Occipital lobe (tissue), 3 donors: ENCODE measurements at places on chromosomes 13 and 19.

- DNase-seq = no peak
Observed at GRCh38 chr13:24264976-24265375, 44.4 kb upstream of the C1QTNF9 start.

GRCh38 chr13:73767191-73767741 lies 366.9 kb downstream of the KLF12 start:
- DNase-seq = no peak

DNA sequence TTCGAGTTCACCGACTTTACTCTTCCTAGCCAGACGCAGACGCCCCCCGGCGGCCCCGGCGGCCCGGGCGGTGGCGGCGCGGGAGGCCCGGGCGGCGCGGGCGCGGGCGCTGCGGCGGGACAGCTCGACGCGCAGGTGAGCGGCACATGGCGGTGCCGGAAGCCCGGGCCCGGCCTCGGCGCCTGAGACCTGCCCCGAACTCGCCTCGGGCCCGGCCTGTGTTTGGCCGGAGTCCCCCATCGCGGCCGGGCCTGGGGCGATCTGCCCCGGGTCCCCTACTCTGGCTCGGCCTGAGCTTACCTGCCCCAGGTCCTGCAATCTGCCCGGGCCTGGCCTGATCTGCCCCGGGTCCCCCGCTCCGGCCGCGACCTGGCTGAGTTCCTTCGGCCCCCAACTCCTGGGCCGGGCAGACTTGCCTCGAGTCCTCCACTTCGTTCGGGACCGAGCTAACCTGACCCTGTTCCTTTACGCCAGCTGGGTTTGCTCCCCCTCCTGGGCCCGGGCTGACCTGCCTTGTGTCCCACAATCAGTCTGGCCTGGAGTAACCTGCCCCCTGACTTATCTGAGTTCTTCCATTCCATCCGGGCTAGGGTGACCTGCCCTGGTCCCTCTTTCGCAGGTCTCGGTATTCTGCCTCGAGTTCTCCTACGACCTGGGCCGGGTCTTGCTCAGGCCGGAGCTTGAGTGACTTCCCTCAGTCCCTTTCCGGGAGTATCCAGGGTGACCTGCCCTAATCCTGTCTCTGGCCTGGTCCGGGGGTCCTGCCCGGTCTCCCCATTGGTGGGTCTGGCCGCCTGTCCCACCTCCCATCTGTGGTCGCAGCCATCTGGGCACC lies 764 bp downstream of the UPF1 start:
- no peak for DNase-seq

- no peak for DNase-seq
Observed at GRCh38 chr13:106433066-106433465, 102.4 kb downstream of the EFNB2 start.

DNA sequence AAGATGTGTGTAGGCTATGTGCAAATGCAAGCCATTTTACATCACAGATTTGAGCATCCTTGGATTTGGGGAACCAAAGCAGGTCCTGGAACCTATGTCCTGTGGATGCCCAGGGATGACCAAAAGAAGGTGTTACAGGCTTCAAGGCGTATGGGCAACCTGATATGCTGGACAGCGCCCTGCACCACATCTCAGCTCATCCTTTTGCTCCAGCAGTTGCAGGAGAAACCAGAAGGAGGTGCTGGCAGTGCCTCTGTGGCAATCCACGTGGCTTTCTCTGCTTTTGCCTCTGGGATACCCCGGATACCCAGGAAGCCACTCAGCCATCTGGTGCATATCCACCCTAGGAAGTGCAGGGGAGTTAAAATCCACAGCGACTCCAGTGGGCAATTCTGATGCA lies 110.3 kb upstream of the VSTM2B start:
- no peak for DNase-seq
